GM04504 (cell line): ENCODE measurements at places on chromosomes 6 and 20.
A peak's percentile ranks its signal among the peaks of the same experiment; 100 is the strongest.

- DNase-seq, result no peak
These were observed 264.7 kb downstream of the ZNF217 start for GRCh38 chr20:53328961-53329360.

GRCh38 chr6:24356310-24356973, 1.4 kb downstream of the DCDC2 start:
- DNase-seq, result no peak

GRCh38 chr20:49906101-49906604, 9.2 kb downstream of the SPATA2 start:
- no peak for DNase-seq

DNA sequence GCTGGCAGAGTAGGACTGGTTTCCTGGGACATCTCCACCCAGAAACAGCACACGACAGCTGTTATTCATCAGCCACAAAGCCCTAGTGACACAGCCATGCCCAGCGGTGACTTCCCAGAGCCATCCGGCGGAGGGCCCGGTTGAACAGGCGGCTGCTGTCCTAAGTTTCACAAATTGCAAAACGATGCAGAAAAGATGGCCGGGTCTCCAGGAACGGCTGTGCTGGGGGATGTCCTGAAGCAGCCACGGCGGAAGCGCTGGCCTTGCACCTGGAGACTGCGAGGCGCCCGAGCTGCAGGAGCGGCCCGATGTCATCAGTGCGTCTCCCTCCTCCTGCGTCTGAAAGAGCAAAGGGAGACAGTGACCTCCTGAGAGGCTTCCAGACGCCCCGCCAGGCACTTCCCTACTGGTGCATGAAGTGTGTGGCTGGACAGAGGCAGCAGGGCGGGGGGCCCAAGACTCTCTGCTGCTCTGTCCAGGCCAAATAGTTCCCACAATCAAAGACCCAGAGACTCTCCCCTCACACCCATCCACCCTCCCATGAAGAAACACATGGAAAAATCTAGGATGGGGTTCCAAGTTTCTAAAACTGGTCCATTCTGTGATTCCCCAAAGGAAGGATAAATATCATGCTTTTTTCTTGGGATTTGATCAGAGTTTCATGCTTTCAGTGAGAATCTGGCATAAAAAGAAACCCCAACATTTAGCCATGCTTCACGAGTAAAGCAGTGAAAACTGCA, 44.0 kb downstream of the SSR1 start:
- DNase-seq, result no peak

DNA sequence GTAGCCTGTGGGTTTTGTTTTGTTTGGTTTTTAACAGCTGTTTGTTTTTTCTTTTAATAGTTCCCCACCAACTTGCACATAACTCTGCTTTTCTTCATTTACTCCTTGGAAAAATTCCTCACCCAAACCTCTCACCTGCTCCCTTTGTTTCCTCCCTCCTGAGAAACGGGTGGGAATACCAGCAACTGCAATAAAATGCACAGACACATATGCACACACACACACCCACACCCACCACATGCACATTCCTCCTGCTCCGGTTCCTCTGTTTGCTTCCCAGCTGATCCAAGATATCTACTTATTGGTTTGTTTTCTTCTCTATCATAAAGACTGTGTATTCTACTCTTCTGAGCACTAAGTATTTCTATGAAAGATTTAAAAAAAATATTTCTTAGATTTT, 161.1 kb upstream of the EPHA7 start:
- DNase-seq, result no peak

DNA sequence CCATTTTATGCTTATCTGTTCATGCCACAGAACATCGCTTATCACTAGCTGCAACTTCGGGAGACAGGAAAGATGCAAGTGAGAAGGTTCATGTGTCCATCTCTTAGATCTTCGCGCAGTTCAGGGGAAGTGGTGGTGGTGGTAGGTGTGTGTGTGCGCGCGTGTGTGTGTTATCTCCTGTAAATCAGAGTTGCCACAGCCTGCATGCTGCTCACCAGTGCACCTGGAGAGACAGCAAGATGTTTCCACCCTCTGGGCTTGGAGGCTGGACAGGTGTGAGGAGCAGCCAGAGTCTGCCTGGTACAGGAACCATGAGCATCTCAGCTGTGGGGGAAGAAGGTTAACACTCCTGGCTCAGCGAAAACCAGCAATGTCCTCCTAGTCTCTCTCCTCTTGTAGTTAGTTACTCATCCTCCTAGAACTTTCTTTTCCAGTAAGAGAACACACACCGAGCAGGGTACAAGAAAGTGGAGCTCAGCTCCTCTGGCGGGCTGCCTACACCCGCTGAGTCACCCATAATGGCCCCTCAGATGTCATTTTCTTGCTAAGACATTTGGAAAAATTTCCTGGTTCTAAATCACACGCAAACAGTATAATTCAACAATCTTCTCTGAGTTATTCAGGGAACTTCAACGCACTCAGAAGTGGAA, 5.1 kb upstream of the TUBB1 start:
- no peak for DNase-seq

- no peak for DNase-seq
These were observed 33.4 kb downstream of the TRAF3IP2 start for GRCh38 chr6:111572216-111572706.

GRCh38 chr6:18680842-18681241, 293.7 kb downstream of the RNF144B start:
- no peak for DNase-seq

- DNase-seq, result no peak
These were observed 13.1 kb upstream of the DEK start for GRCh38 chr6:18277237-18278006.

GRCh38 chr20:63746751-63747315, 7.3 kb downstream of the SLC2A4RG start:
- no peak for DNase-seq

- DNase-seq, result no peak
These were observed 202.6 kb upstream of the HEY2 start for GRCh38 chr6:125546841-125547251.

DNA sequence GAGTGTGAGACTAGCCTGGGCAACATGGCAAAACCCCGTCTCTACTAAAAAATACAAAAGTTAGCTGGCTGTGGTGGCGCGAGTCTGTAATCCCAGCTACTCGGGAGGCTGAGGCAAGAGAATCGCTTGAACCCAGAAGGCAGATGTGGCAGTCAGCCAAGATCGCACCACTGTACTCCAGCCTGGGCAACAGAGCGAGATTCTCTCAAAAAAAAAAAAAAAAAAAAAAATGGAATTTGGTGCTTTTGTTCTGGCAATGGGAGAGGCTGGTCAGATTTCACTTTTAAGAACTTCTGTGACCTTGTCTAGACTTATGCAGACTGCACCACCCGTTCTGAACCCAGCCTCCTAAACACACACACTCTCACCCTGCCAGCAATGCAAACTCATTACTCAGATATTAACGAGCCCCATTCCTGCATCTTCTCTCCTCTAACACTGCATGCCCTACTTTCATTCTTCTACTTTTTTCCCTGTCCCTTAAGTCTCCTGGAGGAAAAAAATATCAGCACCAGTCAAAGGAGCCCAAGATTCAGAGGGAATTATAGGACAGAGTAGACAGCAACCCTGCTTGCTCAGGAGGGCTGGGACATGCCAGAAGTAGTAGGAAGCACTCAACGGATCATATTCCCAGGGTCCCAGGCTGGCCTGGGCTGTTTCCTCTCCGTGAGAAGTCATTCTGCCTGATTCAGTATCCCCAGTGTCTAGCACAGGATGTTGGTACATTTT, 4.4 kb downstream of the MOCS1 start:
- peak; percentile 19 for DNase-seq

DNA sequence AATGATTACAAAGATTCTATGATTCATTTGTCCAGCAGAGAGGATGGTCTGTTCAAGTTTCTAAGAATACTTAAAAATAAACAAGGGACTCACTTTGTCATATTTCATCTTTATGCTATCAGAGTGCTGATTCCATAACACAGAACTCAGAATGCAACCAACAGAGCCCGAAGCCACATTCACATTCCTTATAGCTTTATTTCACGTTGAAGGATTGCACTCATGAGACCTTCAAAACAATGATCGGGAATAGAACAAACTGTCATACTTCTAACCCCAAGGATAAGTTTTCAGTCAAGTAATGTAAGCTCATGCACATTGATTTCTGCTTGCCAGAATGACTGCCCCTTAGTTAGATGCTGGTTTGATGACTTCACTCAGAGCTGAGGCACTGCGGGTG, 25.2 kb downstream of the FNDC1 start:
- DNase-seq, result no peak

DNA sequence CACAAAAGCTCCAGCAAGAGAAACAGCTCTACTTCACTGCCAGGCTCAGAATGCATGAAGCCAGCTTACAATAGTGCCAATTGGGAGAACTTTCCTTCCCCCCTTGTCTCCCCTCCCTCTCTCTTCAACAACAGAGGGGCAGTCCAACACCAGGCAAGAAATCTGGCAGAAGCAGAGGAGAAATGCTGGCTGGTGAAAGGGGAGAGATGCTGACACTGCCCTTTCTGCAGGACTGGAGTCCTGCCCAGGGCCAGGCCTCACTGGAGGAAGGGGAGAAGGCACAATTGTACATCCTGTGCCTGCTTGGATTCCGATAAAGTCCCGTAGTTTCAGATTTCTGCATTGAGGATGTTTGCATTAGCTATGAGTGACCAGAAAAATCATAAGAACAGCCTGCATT, 148.6 kb downstream of the LRRC1 start:
- no peak for DNase-seq

DNA sequence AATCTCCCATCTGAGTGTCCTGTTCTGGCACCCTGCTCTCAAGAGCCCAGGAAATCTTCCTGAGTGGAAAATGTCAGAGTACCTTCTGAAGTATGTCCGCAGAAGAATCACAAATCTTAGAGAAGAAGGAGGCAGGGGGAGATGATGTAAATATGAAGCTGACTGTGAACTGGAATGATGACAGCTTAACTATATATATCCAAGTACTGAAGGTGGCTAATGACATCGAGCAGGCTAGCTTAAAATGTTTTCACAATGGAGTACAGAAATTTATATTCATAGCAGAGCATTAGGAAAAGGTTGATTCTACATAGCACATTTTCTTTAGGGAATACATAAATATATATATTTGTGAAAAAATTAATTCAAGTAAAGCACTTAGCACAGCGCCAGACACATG, 64.3 kb downstream of the BMP5 start:
- DNase-seq, result no peak

- peak; percentile 26 for DNase-seq
These were observed 1.1 kb upstream of the CDC5L start for GRCh38 chr6:44386364-44386928.

- no peak for DNase-seq
These were observed 942 bp downstream of the HLA-E start for GRCh38 chr6:30490026-30490876.

- no peak for DNase-seq
These were observed 81.9 kb downstream of the NCOA3 start for GRCh38 chr20:47583551-47583950.

GRCh38 chr6:33183071-33183683, 9.1 kb downstream of the COL11A2 start:
- DNase-seq, result no peak

GRCh38 chr6:74973591-74973990, 232.3 kb downstream of the COL12A1 start:
- no peak for DNase-seq

DNA sequence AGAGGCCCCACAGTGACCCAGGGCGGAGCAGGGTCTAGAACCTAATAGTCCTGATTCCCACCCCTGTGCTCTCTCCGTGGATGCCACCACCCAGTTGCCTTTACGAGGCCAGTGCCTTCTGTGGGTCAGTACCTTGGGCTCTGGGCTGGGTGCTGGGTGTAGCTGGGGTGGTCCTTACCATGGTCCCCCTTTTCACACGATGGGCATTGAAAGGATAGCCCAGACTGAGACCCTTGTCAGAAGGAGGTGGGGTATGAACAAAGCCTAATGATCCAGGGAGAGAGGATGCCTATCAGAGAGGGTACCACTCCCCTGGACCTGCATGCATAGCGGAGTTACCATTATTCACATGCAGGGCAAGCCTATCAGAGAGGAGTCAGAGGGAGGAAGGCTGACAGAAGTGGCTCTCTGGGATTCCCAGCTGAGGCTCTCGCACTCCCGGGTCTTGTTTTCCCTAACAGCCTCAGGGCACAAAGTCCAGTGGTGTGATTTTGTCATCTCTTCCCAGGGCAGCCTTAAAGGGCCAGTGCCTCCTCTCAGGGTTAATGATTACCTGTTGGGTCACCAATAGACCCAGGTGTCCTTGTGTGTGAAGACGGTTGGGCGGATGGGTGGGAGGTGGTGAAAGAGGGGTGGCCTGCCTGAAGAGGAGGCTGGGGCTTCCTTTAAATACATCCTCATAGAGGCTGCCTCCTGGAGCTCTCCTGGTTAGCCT, 36.2 kb downstream of the VEGFA start:
- no peak for DNase-seq

GRCh38 chr6:96304997-96305396, 216.6 kb upstream of the UFL1 start:
- no peak for DNase-seq

GRCh38 chr6:98946879-98947410, 801 bp downstream of the FBXL4 start:
- DNase-seq, result no peak

DNA sequence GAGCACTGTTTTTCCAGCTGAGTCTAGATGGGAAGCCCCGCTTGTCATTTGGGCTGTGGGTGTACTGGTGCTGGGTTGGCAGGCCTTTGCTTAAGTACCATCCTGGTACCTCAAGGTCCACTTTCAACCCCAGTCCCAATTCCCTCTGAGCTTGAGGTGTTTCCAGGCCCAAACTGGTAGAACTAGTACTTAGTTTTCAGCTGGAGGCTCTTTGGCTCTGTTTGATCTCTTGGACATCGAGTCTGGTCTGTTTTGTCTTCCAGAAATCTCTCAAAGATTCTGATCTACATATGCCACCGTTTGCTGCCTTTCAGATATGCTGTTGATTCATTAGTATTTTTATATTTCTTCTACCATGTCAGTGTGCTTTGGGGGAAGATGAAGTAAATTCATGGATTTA, 61.8 kb upstream of the GNRH2 start:
- no peak for DNase-seq

DNA sequence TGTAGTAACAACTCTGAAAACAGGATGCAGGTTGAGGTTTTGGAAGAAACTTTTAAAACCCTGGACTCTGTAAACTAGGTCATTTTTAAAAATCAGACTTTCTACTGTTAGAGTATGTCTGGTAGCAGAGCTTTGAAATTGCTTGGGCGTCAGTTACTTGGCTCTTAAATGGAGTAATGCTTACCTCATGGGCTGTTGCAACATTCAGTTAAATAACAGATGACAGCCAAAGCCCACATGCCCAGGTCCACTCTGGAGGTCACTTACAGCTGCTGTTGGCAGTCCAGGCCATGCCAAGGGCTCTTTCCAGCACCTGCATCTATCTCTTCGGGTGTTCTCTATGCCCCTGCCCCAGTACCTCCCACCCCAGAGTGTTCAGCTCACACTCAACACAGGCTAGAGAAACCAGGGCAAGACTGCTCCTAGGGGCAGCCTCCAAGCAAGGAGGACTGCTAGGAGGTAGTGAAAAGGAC, 96.4 kb downstream of the BANF2 start:
- DNase-seq, result peak; percentile 46

DNA sequence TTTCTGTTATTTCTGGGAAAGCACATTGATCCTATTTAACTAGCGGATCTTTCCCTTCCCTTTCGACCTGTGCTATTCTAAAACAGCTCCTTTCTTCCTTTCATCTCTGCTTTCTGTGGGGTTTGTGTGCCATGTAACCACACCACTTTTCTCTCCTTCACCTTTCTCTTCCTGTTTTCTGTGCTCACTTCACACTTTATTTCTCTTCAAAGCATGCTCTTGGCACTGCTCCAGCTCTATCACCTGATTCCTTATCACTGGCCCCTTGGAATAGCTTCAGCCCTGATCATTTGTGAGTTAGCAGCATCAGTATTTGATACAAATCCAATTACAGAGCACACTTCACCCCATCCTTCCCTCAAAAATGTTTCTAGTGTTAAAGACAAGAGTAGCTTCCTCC, 8.1 kb upstream of the METTL24 start:
- DNase-seq, result no peak

- no peak for DNase-seq
These were observed 2.9 kb upstream of the RAMACL start for GRCh38 chr6:166589337-166589731.
